OCI-LY7 (cell line): ENCODE measurements at places on chromosomes 11 and 22. TPM values are rescaled to one million over a fixed set of nuclear protein-coding genes. Genes with fewer than 3 reads are reported as not detected.

- peak; percentile 34 for DNase-seq
Measured at GRCh38 chr11:117037975-117038350, 60.3 kb downstream of the SIK3 start.

DNA sequence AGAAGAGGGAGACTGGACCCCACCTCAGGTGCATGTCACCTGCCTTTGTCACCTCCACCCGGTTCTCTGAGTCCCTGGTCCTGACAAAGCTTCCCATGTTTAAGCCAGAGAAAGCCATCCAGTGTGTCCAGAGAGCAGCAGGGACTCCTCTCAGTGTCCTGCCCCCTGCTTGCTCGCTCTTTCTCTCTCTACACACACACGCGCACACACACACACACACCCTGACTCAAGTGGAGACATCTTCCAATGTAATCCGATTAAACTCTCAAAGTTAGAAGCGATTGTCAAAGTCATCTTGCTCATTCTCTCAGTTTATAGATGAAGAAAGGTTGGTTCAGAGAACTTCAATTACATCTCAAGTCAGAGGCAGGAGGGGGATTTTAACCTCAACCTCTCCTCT lies 19.7 kb upstream of the PHF21B start:
- DNase-seq, result no peak

- DNase-seq, result no peak
Measured at GRCh38 chr22:45720839-45721378, 49.3 kb downstream of the ATXN10 start.

- no peak for DNase-seq
Measured at GRCh38 chr11:9347100-9347499, 32.7 kb upstream of the TMEM41B start.

The TPBGL gene
- total RNA-seq, result not detected in 2 replicates

The ACR gene
- not detected in 2 replicates for total RNA-seq
